ENCODE measurements at places on chromosomes 1 and 21.
A peak's percentile ranks its signal among the peaks of the same experiment; 100 is the strongest.

DNA sequence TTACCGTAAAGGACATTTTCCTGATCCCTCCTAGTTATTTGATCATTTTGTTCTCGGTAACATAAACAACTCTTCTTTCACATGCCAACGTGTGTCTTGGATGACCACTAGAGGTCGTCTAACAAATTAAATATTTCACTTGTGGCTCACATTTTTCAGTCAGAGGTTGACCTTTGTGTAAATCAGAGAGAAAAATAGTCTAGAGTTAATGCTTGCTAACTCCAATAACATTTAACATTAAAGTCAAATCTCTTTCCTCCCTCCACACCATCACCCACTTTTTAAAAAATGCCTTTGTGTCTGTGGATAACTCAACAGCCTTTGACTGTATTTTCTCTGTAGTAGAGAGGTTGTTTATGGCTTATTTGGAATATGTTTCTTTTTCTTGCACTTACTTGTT, 220.5 kb upstream of the B3GALT2 start:
- DNase-seq = no peak

DNA sequence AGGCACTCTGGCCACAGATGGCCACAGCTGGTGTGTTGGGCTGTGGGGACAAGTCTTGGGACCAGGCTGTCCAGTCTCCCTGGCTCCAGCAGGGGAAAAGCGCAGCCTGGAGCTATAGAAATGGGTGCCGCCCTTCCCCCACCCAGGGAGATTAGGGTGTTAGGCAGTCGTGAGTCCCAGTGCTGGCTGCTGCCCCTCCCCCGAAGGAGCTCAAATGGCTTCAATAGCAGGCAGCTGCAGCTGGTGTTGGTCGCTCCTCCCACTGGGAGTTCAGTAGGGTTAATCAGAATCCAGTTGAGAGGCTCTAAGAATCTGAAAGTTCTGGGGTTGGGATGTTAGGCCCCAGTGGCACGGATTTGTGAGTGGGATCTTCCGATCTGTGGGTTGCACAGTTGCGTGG, 595.6 kb upstream of the PKN2 start:
- DNase-seq = no peak

GRCh38 chr1:240109920-240110636, 18.4 kb downstream of the FMN2 start:
- DNase-seq = no peak

GRCh38 chr1:93908394-93909145, 660 bp downstream of the GCLM start:
- peak; percentile 19 for DNase-seq

GRCh38 chr1:4655674-4656532, 1.5 kb downstream of the AJAP1 start:
- no peak for DNase-seq

DNA sequence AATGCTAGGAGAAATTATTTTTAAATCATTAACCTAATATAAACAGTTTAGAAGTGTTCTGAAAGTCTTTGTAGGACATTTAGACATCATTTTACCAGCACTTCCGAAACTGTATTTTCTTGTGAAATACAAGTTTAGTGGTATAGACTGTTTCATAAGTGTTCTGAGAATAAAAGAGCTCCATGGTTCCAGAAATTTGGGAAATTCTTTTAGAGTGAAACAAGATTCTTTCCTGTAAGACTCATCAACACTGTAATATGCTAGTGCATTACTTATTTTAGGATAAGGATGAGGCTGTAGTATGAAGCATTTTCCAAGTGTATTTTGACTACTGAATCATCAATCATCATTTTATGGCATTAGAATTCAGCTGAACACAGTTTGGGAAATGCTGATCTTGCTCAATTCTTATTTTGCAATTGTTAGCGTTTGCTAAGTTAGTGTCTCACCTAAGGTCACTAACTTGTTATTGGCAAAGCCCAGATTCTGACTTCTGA, 73.4 kb downstream of the CEP350 start:
- no peak for DNase-seq

- DNase-seq = no peak
These were observed 881.4 kb upstream of the B3GALT2 start for GRCh38 chr1:194067772-194068171.

DNA sequence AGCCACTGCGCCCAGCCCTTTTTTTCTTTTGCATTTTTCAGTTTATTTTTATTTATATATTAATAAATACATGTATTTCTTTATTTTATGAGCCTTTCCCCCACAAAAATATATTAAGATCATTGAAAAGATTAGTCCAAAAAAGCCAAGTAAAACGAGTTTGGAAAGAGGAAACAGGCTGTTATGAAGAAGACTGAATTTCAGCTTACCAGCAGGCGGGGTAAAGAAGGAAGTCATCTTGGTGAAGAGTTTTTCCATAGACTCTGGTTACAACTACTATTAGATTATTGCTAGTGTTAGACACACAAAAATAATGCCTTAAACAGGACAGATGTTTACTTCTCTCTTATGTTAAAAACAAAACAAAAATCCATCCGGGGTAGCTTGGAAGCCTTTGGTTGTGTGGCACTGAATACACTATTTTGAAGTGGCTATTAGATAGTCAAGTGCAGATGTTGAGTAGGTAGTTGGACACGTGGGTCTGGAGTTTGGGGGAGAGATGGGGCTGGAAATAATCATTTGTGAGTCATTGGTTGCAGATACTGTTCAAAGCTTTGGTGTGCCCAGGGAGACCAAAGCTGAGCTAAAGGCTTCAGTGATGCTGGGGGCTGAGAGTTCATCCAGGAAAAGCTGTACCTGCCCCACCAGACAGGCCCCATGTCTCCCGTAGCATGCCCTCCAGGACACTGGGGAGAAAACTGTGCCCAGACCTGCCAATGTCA, 8.7 kb upstream of the LRRC71 start:
- no peak for DNase-seq

GRCh38 chr1:55056632-55056992, 17.3 kb downstream of the PCSK9 start:
- no peak for DNase-seq

GRCh38 chr1:207628776-207629175, 16.2 kb upstream of the CR1L start:
- no peak for DNase-seq

DNA sequence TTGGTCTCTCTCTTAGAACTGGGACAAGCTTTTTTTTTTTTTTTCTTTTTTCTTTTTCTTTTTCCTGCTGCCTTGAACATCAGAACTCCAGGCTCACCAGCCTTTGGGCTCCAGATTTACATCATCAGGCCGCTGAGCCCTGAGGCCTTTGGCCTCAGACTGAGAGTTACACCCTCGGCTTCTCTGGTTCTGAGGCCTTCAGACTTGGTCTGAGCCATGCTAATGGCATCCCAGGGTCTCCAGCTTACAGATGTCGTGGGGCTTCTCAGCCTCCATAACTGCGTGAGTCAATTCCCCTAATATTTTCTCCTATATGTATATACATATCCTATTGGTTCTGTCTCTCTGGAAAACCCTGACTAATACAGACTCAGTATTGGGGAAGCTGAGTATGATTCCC, 36.5 kb upstream of the RC3H1 start:
- no peak for DNase-seq

DNA sequence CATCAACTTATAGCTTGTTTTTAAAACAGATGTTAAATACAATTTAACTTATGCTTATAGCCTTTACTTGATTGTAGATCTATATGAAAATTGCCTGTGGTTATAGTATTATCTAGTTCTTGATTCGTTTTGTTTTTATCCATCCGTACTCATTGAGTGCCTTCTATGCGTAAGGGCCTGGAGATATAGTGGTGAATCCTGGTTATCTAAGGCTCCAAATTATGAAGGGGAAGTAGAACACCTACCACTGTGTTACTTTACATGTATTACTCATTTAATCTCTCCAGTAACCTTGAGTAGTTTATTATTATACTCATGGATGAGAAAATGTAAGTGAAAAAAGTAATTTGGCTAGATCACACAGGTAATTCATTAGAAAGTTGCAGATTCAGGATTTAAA, 121.8 kb downstream of the OSBPL9 start:
- no peak for DNase-seq

- no peak for DNase-seq
These were observed 52.2 kb downstream of the FGGY start for GRCh38 chr1:59349101-59349500.

- no peak for DNase-seq
These were observed 2.1 kb downstream of the VCAM1 start for GRCh38 chr1:100721526-100722207.

- no peak for DNase-seq
These were observed 46.2 kb upstream of the PALMD start for GRCh38 chr1:99599678-99600175.

GRCh38 chr1:5098981-5099385, 444.6 kb downstream of the AJAP1 start:
- DNase-seq = no peak

DNA sequence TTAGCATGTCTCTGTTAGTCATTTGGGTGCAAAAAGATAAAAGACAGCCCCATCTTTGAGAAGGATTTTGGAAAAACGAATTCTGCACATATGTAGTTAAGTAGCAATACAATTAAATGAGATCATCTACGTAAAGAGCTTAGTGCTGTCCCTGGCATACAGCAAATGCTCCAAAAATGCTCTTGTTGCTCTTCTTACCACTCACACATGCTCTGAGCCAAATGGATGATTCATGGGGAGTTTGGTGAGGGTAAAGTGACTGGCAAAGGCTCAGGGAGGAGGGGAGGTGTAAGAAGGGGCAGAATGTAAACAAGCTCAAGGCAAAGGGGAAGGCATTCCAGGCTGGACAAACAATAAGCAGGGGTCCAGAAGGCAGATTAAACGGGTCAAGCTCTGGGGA, 191.9 kb downstream of the AK5 start:
- DNase-seq = no peak

DNA sequence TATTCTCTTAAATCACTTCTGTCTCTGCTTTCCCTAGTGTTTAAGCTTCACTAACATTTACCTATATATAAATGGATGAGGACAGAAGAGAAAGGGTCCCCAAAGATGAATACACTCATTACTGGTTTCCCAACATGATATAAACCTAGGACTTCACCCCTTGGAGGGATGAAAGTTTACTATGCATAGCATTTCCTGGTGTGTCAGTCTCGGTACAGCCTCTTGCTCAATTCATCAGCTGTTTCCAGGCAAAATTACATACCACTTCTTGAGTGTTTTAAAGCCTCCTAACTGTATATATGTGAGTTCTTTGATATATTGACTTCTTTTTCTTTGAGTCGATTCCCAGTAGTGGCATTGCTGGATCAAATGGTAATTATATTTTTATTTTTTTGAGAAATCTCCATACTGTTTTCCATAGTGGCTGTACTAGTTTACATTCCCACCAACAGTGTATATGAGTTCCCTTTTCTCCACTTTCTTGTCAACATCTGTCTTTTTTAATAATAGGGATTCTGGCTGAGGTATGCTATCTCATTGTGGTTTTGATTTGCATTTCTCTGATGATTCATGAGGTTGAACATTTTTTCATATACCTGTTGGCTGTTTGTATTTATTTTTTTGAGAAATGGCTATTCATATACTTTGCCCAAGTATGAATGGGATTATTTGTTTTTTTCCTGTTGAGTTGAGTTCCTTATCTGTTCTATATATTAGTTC, 259.3 kb upstream of the CACYBP start:
- no peak for DNase-seq

- DNase-seq = peak; percentile 65
These were observed 24.5 kb downstream of the LAMB3 start for GRCh38 chr1:209627732-209628196.

- DNase-seq = no peak
These were observed 21.5 kb upstream of the SDC3 start for GRCh38 chr1:30929944-30930525.

GRCh38 chr1:70807088-70807664, 240.4 kb downstream of the PTGER3 start:
- no peak for DNase-seq

DNA sequence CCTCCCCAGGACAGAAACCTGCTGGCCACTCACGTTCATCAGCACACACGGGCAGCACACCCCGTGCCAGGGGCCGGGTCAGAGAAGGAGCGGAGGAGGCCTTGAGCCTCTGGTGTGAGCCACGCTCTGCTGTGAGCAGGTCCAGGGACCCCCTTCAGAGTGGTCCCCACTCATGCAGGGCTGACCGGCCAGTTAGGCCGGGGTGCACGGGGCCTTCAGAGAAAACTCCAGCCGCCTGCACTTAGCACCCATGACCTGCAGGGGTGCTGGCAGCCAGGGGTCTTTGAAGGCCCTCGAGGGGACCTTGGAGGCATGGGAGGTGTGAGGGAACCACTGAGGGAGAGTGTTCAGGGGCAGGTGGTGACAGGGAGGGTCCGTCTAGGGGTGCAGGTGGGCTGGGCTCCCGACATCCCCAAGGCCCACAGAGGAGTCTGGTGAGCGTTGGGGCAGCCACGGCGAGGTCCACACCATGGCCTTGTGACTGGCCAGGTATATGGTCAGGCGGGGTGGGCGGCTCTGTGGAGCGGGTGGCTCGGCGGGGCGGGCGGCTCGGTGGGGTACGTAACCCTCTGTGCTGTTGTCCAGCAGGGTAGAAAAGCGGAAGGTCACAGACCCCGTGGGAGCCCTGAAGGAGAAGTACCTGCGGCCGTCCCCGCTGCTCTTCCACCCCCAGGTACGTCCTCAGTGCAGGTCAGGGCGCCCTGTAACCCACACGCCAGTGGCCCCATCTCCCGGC, 40.3 kb upstream of the ARHGEF16 start:
- no peak for DNase-seq

GRCh38 chr1:101497881-101498559, 261.2 kb downstream of the S1PR1 start:
- no peak for DNase-seq

GRCh38 chr1:114345930-114346479, 165.0 kb downstream of the TRIM33 start:
- DNase-seq = no peak

DNA sequence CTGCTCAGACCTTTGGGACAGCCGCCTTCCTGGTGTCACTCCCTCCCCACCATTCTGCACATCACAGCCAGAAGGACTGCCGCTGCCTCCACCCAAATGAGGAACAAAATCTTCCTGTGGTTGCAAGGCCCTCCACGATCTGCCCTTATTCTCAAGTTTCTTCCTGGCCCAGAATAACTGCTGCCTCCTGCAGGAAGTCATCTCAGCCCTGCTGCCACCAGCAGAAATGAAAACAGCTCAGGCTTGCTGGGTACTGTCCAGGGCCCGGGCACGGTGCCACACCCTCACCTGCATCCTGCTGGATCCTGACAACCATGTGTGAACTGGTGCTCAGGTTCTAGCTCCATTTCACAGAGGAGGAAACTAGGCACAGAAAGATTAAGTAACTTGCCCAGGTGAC, 2.8 kb downstream of the CLDN19 start:
- DNase-seq = no peak

- DNase-seq = no peak
These were observed 444.9 kb downstream of the LTN1 start for GRCh38 chr21:28547766-28548165.

- DNase-seq = no peak
These were observed 92.6 kb upstream of the TMPRSS2 start for GRCh38 chr21:41600556-41600955.

DNA sequence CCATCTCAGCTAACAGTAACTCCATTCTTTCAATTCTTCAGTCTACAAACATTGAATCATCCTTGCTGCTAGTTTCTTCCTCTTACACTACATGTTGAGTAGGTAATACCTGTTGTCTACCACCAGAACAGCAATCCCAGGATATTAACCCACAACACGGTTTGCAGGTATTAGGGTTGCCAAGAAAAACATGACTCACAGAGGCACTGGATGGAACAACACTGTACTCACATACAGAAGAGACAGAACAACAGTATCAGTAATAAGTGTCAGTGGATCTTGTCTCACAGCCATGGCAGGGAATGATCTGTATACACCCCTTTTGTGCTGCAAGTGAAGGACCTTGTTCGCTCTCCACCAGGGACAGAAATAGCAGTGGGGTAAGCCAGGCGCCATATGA, 212.1 kb downstream of the GPR52 start:
- no peak for DNase-seq

- no peak for DNase-seq
These were observed 34.5 kb downstream of the PARP1 start for GRCh38 chr1:226373376-226373775.
